ENCODE measurements at places on chromosomes 16 and 17. TPM values are rescaled to one million over a fixed set of nuclear protein-coding genes. Genes with fewer than 3 reads are reported as not detected.
A peak's percentile ranks its signal among the peaks of the same experiment; 100 is the strongest.

DNA sequence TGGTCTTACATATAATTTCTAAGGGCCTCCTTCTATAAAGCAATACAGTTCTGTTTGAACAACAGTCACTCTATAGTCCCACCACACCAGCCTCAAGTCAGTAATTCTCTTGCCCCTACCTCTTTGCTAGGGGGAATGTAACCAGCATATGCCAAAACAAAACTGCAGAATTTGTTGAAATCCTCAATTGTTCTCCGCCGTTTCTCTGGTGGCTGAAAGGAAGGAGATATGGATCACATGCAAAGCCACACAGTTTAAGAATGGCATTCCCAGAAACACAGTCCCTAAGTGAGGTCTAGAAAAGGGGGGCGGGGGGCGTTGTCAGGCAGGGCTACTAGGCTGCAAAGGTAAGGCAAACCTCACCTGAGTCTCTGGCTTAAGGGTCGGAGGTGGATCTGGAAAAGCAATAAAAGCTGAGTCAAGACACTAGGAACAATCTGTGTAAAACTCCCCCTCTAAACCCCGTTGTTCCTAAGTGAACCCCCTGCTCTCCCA lies 1.9 kb downstream of the PHF23 start:
- no peak for DNase-seq

DNA sequence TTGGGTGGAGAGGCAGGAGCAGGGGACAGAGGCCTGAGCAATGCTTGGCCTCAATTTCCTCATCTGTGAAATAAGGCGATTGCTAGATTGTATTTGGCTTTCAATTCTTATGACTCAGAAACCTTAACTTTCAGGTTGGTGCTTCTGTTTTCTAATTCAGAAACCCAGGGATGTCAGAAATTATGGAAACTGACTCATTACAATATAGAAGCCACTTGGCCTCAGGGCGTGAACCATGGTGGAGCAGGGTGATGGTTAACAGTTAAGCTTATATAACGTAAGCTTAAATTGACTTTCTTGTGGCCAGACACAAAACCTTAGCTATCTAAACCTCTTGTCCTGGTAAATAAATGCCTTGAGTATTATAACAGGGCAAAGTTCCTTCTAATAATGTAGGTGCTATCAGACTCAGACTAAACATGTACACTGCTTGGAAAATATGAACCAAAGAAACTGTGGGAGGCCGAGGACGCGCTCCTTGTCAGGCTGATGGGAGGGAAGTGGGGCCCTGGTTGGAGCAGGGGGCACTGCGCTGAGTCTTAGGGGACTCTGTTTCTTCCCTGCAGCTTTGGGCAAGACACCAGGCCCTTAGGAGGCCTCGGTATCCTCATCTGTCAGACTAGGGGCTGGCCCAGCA lies 17.1 kb upstream of the SREBF1 start:
- DNase-seq, result peak; percentile 40

DNA sequence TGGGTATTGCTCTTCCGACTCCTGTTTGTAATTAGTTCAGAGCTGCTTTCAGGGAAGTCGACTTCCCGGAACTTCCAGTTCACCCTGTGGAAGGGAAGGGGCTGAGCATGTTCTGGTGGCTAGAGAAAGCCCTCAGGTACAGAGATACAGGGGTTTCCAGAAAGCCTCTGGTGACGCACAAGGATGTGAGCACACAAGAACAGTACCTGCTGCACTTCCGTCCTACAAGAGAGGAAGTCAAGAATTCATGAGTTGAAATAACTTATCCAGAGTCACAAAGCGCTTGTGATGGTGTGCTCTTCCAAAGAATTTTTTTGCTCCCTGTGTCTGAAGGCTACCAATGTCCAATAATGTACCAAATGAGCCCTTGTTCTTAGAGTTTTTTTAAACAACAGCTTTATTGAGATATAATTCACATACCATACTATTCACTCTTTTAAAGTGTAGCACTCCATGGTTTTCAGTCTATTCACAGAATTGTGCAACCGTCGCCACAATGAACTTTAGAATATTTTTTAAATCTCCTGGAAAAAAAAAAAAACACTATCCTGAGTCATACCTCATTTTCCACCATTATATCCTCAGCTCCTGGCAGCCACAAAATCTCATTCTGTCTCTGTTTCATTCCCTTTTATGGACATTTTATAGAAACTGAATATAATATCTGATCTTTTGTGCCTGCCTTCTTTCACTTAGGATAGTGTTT lies 327.6 kb downstream of the CDH13 start:
- DNase-seq, result peak; percentile 69

- DNase-seq, result no peak
These were observed 147.9 kb upstream of the CHMP6 start for GRCh38 chr17:80843741-80844156.

DNA sequence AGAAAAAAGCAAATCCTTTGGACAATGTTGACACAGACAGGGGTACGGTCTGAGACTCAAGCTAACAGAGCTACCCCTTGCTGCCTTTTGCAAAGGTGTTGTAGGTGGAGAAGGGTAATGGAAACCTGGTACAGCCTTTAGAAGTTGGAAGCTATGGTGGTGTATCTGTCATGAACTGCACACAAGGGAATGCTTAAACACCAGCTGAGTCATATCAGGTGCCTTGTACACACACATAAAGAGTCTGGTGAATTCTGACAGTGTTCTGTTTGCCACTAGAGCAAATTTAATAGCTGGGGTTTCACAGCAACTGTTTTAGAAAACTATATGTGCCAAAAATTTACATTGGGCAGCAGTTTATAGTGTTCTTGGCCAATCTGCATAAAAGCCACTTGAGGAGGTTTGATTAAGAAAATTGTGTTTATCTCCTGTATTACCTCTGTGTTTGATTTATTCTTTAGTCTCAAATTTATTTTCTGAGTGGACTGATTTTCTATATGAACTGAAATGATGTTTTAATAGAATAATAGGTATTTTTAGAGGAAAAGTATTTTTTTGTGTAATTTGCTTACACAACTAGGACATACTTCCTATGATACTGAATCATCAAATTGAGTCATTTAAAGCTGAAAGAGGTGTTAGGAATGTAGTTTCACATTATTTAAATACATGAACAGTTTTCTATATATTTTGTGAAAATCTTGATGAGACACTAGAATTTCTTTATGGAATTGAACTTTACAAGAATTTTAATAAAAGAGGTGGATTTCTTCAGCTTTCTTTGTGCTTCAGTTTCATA lies 136.9 kb downstream of the MAP2K6 start:
- DNase-seq, result peak; percentile 54

DNA sequence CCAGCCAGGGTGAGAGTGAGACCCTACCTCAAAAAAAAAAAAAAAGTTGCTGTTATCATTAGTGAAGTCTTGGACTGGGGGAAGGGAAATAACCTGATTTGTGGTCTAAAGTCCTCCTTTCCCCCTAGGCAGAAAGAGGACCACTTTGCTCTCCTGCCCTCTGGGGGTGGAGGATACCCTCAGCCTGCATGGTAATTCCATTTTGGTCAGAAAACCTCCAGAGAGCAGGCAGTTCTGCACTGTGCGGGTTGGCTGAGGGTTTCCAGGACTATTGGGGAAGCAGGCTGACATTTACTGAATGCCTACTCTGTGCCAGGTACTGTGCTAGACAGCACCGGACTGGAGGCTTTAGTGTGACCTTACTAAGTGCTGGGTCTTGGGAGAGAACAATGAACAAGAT lies 2.6 kb downstream of the ADAP2 start:
- no peak for DNase-seq

DNA sequence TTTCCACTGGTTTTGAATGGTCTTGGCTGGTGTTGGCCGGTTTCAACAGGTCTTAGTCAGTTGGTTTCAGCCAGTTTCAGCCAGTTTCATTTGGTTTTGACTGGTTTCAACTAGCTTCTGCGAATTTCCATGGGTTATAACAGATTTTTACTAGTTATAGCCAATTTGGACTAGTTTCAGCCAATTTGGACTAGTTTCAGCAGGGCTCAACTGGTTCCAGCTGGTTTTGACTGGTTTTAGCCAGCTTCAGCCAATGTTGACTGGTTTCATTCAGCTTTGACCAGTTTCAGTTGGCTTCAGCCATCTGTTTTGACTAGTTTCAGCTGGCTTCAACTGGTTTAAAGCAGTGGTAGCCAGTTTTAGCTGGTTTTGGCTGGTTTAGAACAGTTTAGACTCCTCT lies 432.6 kb downstream of the UTP18 start:
- no peak for DNase-seq

GRCh38 chr17:42725143-42725542 lies 19.7 kb downstream of the EZH1 start:
- no peak for DNase-seq

- DNase-seq, result no peak
These were observed 12.0 kb downstream of the KCNJ2 start for GRCh38 chr17:70181376-70181775.

DNA sequence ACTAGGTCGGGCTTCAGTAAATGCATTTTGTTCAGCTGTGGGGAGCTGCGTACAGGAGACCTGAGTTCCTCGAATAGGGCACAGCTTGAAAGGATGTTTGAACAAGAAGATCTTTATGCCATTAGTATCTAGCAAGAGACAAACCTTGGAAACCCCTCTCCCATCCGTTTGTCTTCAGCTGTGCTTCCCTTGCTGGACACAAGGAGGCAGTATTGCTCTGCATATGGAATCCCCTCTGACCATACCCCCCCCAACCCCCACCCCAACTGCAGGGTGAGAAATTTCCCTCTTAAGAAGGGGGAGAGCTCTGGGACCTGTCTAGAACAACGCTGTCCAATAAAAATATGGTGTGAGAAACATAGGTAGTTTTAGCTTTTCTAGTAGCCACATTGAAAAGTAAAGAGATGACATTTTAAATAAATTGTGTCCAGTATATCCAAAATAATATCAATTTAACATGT lies 1.6 kb downstream of the MRM1 start:
- peak; percentile 71 for DNase-seq

DNA sequence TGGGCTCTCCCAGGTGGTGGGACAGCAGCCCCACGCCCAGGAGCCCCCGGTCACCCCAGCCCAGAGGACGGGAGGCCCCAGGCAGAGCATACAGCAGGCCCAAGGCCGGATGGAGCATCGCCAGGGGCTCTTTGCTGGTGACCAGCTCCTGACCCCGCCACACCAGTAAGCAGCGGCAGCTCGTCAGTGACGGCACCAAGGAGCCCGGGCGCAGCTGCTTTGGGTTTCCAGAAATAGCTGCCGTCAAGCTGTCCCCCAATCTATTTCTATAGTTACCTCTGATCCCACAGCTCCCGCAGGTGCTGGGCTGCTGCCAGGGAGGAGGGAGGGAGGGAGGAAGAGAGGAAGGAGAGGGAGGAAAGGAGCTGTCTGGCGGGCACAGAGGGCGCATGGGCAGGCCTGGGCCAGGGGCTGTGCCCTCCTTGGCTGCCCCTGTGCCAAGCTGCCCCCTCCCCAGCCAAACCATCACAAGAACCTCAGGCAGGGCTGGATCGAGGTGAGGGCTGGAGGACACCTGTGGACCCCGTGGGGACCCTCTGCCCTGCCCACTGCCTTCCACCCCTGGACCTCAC lies 10.8 kb upstream of the RASD1 start:
- no peak for DNase-seq

GRCh38 chr16:5867250-5867649 lies 769.7 kb upstream of the EEF2KMT start:
- DNase-seq, result no peak

- peak; percentile 52 for DNase-seq
These were observed at the start of the genes KCTD19 and LRRC36 for GRCh38 chr16:67326472-67327309. Gene KCTD19, minus strand, starts transcription at chr16:67326741. Its CDS starts 34 bp downstream, at chr16:67326707. Gene LRRC36, plus strand, starts transcription at chr16:67326815. Its CDS starts 48 bp downstream, at chr16:67326863.

GRCh38 chr17:82053556-82054263 lies 2.0 kb downstream of the GPS1 start:
- DNase-seq, result no peak

DNA sequence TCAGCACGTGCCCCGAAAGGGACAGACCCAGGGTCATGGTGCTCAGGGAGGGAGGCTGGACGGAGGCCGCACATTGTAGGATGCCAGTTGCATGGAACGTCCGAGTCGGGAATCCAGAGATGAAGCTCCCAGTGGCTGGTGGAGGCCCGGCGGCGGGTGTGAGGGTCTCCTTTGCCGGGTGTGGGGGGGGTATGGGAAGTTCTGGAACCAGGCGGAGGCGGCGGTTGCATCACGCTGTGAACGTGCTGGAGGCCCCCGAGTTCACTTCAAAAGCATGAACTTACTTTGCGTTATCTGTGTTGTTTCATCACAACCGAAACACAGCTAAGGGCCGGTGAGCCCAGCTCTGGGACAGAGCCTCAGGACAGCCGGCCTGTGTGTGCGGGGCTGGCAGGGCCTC lies 73.4 kb upstream of the GNG13 start:
- DNase-seq, result no peak

The PCYT2 gene
- total RNA-seq, result 34.7 TPM

The GCGR gene
- total RNA-seq, result not detected

The ZNF768 gene
- total RNA-seq, result 38.4 TPM

The ARHGAP23 gene
- total RNA-seq, result 69.4 TPM

The HASPIN gene
- total RNA-seq, result 3.0 TPM

The PFN1 gene
- 886 TPM for total RNA-seq

The EFNB3 gene
- total RNA-seq, result 1.8 TPM

The ITPRIPL2 gene
- 64.7 TPM for total RNA-seq
